ENCODE measurements at places on chromosomes 2 and 18.

DNA sequence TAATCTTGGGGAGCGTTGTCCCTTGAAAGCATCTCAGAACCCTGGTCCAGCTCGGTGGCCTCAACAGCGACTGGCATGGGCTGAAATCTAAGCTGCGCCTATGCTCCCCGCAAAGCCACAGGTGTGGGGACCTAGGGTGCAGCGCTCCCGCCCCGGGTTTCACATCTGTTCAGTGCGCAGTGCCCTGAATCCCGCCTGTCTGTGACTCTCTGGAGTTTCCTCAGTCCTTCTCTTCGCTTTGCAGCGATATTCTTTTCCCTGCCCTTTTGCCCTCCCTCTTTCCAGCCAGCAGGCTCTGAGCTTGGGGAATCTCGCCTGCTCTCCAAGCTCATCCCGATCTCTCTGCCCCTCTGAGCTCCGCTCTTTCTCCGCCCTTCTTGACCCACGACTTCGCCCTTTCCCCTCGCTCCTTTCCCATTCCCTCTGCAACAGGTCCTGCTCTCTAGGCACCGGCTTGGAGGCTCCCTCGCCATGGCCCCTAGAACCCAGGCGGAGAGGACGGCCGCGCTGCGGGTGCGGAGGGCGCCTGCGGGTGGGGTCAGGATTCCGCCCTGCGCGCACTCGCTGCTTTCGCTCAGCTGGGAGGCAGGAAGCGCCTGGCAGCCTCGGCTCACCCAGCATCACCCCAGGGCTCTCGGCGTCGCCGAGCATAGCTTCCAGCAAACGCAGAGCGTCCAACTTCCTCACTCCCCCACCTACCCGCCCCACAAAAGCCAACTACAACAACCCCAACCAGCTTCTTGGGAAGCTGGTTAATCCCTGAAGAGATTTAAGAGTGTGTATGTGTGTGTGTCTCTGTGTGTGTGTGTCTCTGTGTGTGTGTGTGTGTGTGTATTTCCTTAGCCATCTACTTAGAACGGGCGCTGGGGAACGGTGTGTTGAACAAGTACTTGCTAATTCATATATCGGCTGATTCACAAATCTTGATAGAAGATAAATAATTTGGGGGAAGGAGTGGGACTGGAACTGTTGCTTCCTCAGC is 1.1 kb downstream of the GRP start:
- no peak for DNase-seq

- DNase-seq = no peak
Measured at GRCh38 chr2:8976442-8977259, 26.8 kb downstream of the MBOAT2 start.

- no peak for DNase-seq
Measured at GRCh38 chr2:45755585-45756335, 104.3 kb downstream of the PRKCE start.

- no peak for DNase-seq
Measured at GRCh38 chr18:52409727-52410126, 69.7 kb downstream of the DCC start.

GRCh38 chr2:84306361-84306760 is 152.7 kb downstream of the SUCLG1 start:
- DNase-seq = no peak

DNA sequence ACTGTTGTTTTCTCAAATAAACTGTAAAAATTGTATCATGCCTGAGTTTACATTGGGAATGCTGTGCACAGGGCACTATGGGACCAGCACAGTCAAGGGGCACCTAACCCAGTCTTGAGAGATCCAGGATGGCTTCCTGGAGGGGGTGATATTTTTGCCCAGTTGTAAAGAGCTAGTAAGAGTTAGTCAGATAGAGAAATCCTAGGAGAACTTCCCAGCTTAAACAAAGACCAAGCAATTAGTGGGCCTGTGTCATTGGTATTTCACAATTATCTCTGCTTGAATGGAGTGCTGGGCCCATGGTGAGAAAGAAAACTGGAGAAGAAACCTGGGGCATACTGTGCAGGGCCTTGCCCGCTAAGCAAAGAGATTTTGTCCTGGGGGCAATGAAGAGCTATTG is 12.2 kb downstream of the XDH start:
- DNase-seq = no peak

DNA sequence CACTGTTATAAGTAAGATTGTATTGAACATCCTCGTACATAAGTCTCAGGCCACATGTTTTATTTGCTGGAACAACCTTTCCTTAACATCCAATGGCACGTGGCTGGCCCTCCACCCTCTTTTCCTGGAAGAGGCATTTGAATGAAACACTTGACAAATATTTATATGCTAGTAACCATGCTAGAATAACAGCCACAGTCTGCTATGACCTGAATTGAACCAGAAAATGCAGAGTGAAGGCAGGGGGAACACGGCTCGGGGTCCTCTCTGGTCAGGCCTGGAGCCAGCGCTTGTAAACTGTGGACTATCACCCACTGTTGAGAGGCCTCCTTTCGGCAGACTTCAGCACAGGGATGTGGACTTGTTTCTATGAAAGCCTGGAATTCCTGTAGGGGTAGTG is 198.2 kb upstream of the COPS8 start:
- DNase-seq = peak; percentile 30

GRCh38 chr2:46305767-46306166 is 8.6 kb downstream of the EPAS1 start:
- DNase-seq = no peak

- no peak for DNase-seq
Measured at GRCh38 chr18:45821026-45821425, 4.4 kb upstream of the SIGLEC15 start.

DNA sequence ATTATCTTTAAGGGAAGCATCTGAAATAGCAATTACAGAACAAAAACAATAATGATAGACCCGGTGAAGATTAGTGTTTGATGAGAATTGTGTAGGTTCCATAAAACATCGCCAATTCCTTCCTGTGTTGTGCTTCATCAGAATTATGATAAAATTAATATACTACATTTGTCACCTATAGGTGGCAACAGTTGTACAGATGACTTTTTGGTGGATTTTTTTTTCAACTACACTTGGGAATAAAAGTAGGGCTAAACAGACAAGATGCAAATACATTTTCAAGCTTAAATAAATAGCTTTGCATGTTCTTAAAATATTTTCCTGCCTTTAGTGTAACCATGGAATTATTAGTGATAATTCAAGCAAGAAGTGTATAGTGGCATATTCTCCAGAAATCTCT is 7.0 kb upstream of the LYPD1 start:
- DNase-seq = no peak

- DNase-seq = no peak
Measured at GRCh38 chr2:191627518-191627917, 50.4 kb upstream of the NABP1 start.

GRCh38 chr2:121075641-121076497 is 209.1 kb downstream of the TFCP2L1 start:
- DNase-seq = no peak

DNA sequence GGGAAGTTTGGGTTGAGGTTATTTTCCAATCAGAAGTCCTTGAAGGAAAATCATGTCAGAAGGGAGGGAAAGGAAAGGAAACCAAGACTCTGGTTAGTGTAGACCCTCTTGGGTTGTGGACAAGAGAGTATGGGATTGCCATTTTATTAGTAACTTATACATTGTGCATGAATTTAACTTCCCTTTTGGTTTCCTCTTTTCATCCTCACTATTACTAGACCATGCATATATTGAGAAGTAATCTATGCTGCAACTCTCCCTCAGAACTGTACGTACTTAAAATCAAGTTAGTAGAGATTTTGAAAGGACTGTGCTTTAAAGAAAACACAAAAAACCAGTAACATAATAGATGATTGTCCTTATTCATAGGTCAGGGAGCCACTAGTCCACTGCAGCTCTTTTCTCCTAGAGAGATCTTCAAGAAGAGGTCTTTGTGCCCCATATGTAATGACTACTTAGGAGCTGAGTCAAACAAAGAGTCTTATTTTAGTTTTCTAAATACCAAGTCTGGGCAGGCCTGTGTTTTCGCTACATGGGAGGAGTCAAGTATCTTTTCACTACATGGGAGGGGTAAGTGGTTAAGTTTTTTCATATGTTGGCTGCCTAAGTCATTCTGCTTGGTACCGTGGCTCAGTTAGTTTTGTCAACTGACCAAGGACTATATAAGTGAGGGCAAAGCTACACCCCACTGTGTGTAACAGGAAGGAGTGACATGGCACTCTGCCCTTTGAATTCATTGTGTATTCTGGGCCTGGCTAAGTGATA is 25.2 kb upstream of the FAM117B start:
- DNase-seq = no peak

- DNase-seq = peak; percentile 7
Measured at GRCh38 chr18:45413180-45413836, 202.0 kb upstream of the SLC14A2 start.

DNA sequence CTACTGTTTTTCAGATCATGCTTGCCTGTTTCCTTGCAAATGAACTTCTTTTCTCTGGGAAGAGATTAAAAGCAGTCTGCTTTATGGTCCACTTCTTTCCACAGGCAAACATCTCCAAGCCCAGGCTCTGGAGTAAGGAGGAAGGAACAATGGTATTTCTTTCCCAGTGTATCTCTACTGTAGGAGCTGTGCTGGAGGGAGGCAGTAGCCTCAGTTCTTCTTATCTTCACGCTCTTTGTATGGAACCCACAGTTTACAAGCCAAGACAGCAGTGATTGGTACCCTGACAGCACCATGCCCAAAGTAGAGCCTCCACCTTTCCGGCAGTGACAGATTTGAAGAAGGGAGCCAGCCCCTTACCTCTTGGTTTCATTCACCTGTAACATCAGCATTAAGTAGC is 35.2 kb downstream of the SPOPL start:
- no peak for DNase-seq

DNA sequence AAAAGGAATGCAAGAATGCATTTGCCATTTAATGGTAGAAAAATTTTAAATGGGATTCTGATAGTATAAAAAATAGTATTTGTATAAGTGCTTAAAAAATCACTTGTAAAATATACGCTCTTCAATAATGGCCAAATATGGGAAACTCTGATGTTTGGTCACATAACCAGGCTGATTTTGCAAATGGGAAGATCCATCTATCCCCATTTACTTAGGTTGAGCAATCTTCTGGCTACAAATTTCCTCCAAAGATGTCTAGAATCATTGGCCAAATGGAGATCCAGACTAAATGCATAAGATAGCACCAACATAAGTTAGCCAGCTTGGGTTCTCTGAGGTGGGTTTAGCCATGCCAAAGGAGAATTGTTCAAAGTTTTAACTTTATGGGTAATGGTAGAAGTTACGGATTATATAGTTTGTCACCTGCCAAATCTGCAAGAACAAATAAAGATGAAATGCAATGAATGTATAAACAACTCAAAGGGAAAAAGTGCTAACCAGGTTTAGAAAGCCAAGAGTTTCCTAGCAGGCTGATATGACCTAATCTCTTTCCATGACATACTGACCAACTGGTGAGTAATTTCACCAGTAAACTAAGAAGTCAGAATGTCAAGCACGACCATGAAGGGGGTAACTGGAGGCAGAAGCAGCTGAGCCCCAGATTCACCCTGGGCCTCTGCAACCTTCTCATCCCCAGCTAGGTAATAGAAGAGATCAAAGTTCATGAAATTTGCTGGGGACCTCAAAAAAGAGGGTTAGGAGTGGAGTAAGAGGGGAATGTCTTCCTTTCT is 10.0 kb downstream of the RHOB start:
- DNase-seq = no peak

- no peak for DNase-seq
Measured at GRCh38 chr2:195408811-195409210, 248.2 kb upstream of the SLC39A10 start.

- DNase-seq = no peak
Measured at GRCh38 chr2:100182494-100183361, 40.3 kb upstream of the AFF3 start.

DNA sequence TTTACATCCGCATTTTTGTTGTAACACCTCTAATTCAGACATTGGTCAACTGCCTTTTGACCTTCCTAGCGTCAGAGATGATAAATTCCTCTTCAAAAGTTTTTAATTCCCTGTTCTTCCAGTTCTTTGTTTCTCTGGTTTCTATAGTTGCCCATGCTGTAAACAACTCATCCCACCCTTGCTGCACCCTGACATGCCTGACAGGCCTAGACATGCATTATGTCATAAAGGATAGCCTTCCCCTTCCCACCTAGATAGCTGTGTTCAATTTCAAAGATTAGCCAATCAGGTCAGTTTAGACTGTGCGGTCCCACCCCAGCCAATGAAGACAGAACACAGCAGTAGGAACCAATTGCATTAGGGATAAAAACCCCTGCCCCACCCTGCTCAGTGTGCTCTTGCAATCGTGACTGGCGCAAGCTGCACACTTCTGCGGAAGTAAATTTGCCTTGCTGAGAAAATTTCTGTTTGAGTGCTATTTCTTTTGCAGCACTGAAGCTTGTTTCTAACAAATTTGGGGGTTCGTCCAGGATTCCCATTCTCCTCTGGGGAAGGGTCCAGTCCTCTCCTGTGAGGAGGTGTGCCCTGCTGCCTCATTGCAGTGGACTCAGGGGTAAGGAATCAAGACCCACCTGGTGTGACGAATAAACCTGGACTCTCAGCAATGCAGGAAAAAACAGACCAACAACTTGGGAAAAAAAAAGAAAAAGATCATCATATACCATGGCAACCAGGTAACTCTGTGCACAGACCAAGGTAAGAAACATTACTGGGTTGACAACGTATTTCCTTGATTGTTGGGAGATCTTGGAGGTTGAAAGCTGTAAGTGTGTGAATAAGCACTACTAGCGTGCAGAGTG is 9.1 kb upstream of the SAP130 start:
- no peak for DNase-seq

DNA sequence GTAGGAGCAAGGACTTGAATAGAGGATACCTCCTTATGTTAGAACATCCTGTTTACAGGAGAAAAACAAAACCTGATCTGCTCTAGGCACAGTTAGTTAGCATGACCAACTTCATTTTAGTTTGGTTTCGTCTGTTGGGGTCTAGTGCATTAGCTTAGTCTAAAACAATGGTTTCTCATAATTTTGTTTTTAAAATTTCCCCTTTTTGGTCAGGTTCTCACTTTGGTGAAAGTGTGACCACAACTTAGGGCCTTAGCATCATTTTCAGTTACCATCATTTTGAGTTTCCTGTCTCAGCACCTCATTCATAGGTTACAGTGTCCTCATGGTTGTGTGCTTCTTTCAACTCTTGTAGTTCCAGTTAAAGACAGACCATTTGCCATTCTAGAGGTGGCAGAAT is 1277.0 kb upstream of the SLC39A10 start:
- DNase-seq = no peak

DNA sequence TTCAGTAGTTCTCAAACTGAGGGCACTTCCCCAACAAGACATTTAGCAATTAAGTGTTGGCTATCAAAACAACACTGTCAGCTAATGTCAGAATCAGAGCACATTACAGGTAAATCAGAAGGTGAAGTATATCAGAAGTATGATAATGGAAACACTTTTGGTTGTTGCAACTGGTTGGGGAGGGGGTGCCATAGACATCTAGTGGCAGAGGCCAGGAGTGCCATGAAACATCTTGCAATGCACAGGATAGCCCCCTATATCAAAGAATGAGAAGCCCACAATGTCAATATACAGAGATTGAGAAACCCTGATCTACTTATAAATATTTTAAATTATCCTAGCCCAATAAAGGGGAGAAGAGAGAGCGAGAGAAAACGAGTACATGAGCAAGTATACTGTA is 4.9 kb upstream of the XPO1 start:
- no peak for DNase-seq

DNA sequence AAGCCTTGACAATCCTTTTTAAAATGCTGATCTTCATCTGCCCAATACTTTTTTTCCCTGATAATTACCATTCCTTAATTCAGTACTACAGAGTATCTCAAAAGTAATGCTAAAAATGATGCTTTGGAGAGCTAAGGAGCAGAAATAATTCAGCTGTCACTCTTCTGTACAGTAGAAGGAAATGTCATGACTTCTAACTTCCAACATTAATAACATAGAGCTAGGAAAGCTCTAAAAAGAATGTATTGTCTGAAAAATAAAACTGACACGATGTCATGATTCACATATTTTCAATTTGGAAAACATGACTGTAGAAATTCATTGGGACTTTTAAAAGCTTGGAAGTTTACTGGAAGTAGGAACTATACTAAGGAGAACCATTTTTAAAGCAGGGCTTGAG is 212.3 kb downstream of the GULP1 start:
- no peak for DNase-seq

Data from right lung (tissue), 10 donors.